DND-41 (cell line): ENCODE measurements at places on chromosomes 2 and 18.

GRCh38 chr2:160467086-160467485 is 26.5 kb downstream of the RBMS1 start:
- DNase-seq = no peak

GRCh38 chr2:16168506-16169264 is 228.3 kb downstream of the MYCN start:
- DNase-seq = no peak

DNA sequence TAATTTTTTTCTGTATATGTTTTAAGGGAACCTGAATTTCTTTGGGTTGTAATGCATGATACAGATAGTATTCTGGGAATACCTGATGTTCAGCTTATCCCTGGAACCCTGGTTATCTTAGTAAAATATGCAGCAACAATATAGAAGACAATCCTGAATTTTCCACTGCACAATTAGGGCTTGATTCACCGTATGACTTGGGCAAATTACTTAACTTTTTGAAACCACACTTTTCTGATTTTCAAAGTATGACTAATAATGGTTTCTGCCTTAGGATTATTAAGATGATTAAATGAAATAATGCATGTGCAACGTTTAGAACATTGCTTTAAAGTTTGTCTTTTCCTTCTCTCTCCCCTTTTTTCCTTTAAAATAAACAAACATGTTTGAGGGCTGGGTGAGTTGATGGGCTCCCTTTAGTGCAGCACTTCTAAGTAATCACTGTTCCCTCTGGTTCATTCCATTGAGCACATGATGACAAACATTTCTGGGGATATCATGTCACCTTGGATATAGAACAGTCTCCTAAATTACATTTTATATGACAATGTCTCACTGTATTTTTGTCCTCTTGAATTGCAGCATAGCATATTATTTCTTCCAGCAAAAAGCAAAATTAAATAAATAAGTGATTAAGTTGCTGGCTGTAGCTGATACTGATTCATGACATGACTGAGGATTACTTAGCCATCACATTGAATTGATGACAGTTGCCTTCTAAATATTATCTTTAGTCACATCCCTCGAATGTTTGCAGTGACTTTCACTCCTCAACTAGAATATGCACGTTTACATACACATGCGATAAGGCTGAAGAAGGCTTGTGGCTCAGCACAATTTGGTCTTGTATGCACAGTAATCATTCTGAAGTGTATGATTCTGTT is 254.5 kb downstream of the NEDD4L start:
- no peak for DNase-seq

DNA sequence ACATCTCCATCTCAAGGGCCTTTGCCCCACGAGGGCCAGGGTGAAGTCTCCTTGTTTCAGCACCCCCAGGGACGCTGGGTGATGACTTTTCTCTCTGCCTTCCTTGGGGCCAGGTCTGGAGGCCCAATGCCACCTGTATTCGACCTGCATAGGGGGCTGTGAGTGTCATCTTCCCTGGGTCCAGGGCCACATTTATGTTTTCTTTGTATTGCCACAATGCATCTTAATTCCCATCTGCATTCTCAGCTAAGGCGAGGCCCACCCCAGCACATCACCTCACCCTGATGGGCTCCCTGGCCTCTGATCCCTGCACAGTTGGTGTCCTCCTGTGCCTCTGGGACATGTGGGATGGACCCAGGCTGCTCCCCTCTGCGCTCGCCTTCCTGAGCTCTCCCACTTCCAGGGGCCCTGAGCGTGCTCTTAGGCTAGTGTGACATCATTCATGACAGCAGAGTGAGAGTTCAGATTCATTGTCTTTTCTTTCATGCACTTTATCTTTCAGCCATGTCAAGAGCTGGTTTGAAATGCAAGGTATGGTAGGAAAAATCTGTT is 122.0 kb upstream of the COPS8 start:
- no peak for DNase-seq

DNA sequence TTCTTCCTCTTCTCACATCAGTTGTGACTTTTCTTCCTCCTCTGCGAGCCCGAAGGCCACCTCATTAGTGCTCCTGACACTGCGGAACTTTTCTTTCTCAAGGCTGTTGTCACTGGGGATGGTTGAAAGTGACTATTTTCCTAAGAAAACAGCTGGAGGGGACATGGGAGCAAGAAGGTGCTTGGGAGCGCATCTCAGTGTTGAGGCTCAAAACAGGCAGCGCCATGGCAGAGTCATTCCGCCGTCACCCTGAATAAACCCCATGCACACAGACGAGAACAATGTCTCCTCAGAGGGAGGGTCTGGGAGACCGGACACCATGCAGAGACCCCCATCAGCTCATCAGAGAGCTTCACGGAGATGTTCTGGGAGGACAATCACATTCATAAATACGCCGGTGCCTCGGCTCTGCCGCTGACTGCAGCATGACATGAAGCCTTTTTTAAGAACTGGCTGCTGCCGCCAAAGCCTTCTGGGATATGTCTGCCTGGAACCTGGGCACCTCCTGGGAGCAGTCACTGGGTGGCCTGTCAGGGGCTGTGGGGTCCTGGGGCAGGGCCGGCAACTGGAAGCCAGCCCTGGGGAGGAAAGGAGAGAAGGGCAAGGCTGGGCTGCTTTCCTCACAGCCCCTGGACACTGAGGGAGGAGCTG is 19.2 kb downstream of the ATOH8 start:
- no peak for DNase-seq

GRCh38 chr2:96760986-96761832 is 507 bp downstream of the CNNM4 start:
- DNase-seq = no peak

DNA sequence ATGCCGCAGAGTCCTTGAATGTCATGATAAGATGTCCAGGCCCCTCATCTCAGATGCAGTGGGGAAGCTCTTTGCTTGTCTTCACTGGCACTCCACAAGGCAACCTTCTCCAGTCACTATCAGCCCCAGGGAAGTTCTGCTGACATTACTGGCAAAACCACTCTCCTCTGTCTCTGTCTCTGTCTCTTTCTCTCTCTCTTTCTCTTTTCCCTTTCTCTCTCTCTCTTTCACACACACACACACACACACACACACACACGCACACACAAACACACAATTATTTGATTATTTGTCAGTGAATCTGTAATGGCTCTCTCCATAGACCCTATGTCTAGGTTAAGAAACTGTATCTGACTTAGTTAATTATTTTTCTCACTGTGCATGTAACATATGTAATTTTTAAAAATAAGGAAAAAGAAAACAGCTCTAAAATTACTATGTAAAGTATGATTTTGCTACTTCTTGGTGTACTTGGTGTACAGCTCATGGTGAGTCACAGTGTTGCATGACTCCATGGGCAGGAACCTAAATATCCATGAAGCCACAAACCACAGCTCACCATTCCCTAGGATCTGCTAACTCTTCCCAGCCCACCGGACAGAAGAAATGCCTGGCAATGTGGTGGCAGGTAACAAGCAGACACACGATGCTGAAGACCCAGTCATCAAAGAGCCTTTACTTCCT is 594.9 kb upstream of the ID2 start:
- no peak for DNase-seq

DNA sequence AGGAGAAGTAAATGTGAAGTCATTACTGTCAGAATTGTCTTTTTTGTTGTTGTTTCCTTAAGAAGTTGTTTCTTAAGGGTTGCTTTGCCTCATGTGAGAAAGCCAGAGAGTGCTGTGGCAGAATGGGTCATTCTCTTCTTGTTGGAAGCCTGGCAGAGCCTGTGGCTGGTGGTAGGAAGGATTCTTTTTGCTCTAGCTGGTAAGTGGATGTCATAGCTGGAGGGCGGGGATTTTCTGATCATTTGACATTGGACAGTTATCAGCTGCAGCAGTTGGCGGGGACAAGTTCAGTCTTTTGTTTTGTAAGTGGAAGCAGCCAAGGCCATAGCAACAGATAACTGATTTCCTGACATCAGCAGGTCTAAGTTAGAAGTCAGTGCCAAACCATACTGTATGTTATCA is 5.5 kb upstream of the RMDN2 start:
- no peak for DNase-seq

DNA sequence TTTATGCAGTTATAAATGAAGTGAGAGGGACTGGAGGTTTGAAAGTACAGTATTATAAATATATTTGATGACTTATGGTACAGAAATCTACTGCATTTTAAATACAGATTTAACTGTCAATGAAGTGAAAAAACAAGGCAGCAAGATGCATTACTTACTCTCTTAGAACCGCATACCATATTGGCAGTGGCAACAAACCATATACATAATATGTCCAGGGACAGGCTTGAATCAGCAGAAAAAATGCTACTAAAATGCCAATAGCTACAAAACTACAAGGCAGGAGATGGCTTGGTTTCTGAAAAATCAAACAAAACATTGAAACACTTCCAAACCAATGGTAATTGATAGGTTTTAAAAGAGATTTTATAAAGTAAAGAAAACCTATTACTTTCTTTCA is 77.2 kb downstream of the PIGN start:
- no peak for DNase-seq

- DNase-seq = no peak
Observed at GRCh38 chr18:23154823-23155500, 19.7 kb downstream of the CABLES1 start.

DNA sequence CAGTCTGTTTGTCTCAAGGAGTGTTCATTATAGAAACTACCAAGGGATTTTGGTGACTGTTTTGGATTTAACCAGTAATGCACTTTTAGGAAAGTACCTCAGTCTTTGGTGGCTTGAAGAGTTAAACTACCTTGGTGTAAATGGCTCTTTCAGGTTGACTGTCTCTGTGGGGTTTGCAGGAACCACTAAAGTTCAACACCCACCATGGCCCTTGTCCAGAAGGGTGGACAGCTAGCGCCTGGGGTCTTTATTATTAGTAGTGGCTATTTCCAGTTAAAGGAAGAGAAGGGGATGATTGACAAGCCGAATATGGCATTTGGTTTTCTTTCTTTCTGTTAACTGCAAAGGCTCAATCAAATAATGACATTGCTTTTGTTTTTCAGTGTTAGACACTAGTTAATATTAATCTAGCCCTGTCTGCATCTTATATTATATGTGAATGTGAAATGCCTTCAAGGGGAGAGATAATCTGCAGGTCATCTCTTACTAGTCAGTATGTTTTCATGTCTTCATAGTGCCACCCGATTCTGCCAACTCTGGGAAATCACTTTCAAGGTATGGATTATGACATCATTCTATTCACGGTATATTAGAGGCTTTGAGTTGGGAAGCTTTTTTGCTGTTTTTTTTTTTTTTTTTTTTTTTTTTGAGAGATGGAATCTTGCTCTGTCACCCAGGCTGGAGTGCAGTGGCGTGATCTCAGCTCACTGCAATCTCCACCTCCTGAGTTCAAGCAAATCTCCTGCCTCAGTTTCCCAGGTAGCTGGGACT is 56.4 kb downstream of the MAP4K4 start:
- no peak for DNase-seq

DNA sequence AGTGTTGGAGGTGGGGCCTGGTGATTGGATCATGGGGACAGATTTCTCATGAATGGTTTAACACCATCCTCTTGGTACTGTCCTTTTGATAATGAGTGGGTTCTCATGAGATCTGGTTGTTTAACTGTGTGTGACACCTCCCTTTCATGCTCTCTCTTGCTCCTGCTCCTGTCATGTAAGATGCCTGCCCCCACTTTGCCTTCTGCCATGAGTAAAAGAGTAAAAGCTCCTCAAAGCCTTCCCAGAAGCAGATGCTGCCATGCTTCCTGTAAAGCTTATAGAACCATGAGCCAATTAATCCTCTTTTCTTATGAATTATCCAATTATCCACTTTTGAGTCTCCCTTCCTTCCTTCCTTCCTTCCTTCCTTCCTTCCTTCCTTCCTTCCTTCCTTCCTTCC is 317.7 kb downstream of the RDH14 start:
- no peak for DNase-seq

DNA sequence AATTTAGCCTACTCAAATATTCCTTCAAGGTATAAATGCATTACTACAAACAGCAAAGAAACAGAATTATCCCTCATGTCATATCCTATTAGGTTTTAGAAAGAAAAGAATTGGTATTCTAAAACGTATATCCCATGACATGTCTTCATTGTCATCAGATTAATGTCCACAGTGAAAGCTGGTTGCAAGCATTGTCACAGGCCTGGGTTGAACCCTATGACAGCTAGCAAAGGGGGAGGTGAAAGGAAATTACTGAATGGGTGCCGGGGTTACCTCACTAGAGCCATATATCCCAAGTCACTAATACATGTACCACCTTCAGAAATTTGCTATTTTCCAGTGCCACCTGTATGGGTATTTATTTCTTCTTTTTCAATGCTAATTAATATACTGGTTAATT is 1630.5 kb upstream of the NXPH2 start:
- no peak for DNase-seq
